ENCODE measurements at places on chromosomes 16 and 17.

DNA sequence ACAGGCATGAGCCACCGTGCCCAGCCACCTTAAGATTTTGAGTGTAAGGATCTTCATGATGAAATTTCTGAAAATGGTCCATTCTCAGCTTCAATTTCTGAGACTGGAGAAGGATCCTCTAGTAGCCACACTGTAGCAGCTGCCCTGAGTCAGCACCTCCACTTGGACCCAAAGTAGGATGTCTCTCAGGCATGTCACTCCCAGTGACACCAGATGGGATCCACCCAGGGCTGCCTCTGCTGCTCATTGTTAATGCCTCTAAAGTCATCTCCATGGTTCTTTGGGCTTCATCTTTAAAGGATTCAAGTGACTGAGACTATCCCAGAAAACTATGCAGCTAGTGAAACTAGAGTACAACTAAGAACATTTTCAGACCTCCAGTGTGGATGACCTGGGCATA lies 7.9 kb downstream of the PLD6 start:
- no peak for DNase-seq

DNA sequence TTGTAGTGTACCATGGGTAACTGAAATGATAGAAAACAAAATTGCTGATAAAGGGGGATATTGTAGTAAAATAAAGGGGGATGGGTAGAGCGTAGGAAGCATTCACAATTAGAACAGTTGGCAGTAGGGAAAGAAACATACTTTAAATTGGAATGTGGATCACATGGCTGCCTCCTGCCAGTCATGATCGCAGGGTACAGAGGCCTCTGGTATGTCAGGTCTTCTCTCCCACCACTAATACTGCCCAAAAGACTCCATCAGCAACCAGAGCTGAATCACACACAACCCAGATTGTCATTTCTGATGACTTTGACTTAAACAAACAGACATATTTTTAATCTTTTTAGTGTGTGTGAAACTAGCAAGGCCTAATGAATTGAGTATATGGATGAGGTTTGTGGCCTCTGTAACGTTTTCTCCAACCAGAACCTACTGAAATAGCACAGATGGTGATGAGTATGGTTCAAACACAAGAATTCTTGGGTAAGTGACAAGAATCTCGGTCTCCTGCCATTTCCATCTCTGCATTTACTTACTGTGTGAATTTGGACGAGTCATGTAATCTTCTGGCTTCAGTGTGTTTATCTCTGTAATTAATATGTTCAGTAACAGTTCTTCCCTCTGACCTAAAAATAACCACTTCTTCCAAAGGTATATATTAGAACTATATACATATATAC lies 112.6 kb downstream of the USP22 start:
- DNase-seq, result no peak

DNA sequence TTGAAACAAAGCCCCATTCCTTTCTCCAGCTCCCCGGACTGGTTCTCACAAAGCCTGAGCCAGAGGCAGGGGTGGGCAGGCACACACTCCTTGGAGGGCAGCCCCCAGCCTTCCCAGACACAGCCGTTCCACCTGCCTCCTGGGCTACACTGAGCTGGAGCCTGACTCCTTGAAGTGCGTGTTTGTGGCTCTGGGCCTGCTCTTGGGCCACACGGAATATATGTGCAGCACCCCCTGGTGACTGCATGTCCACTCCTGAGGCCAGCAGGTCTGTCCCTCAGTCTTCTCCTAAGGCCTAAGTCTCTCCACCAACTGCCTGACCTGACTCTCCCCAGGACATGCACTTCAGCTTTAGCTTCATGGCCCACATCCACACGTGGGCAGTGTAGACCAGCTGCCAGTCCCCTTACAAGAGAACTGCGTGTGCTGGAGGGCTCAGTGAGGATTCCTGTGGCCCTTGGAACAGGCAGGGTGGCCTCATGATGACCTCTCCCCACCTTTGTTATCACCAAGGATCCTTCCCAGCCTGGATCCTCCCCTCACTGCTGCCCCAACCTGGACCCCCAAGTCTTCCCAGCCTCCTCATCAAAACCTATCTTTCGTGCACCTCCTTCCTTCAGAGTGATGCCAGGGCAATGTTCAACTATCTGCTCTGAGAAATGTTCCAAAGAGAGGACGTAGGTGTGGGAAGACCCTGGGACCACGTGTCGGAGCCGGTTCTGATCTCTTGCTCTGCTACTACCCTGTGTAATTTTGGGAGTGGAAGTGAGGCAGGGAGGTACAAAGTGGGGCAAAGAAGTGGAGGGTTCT lies 12.4 kb upstream of the SLC6A2 start:
- no peak for DNase-seq

DNA sequence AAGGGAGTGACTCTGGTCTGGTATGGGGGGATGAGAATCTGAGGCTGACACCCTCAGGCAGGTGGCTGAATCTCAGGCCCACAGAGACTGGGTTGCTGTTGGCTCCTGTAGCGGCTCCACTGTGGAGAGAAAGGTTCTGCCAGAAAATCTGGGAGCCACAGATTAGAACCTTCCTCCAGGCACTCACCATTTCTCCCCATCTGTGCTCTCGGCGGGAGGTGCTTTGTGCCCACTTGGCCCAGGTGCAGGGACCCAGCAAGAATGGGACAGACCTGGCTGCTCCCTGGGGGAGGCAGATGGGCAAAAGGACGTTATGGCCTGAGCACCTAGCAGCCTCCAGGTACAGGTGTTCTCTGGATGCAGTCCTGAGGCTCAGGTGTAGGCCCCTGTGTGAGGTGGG lies 20.1 kb downstream of the RAB11FIP3 start:
- DNase-seq, result no peak

- DNase-seq, result no peak
These were observed 4.7 kb downstream of the FAM117A start for GRCh38 chr17:49759203-49759602.

DNA sequence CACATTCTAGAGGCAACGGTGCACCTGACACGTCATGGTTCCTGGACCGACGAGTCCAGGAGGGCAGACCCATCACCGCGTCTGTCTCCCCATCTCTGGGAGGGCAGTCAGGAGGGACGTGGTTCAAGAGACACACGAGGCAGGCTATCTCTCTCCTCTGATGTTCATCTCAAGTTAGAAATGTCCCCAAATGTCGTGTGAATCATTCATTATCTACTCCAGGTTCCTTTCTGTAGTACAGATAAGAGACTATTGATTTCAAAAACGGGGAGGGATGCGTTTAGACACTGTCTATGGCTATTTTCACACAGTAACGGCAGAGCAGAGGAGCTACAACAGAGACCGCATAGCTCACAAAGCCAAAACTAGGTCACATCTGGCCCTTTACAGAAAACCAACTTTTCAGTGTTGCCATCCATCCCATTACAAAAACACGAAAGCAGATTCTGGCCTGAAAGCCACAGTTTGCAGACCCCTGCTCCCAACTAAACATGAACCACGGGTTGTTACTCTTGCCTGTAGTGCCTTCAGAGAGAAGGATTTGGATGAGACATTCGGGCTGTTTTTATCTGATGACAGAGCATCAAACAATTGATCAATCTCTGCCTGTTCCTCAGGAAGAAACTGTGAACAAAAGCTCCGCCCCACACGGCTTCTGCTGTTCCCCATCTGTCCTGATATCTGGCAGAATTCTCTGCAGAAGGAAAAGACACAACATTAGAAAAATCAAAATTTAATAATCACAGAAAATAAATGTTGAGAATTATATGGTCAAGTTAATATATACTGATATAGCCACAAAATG lies 6.8 kb downstream of the MEAK7 start:
- DNase-seq, result no peak
